ENCODE measurements at places on chromosomes 7 and 10. TPM values are rescaled to one million over a fixed set of nuclear protein-coding genes. Genes with fewer than 3 reads are reported as not detected.

EIF3A gene
- total RNA-seq = 163 TPM

ZNF92 gene
- total RNA-seq = 28.7 TPM

SGMS1 gene
- 14.4 TPM for total RNA-seq

OR2A1 gene
- 0.19 TPM for total RNA-seq

FAM53B gene
- total RNA-seq = 41.3 TPM

GRM3 gene
- total RNA-seq = 3.4 TPM

HOGA1 gene
- 0.36 TPM for total RNA-seq

HERPUD2 gene
- 29.0 TPM for total RNA-seq

RNF32 gene
- 1.4 TPM for total RNA-seq

NUTM2D gene
- 13.0 TPM for total RNA-seq

EPO gene
- 0.23 TPM for total RNA-seq

GPR158 gene
- 0.26 TPM for total RNA-seq

CFAP69 gene
- 2.5 TPM for total RNA-seq

GCK gene
- total RNA-seq = 0.42 TPM

NEUROG3 gene
- total RNA-seq = 0.43 TPM

WNT2 gene
- not detected for total RNA-seq

FXYD4 gene
- total RNA-seq = not detected

CRYGN gene
- total RNA-seq = 0.32 TPM

ANLN gene
- total RNA-seq = 87.1 TPM

MORN4 gene
- 27.2 TPM for total RNA-seq

BTAF1 gene
- total RNA-seq = 41.7 TPM

HTRA1 gene
- total RNA-seq = 9.0 TPM

WIPF3 gene
- 4.0 TPM for total RNA-seq

STYXL1 gene
- total RNA-seq = 33.6 TPM

LOXL4 gene
- 1.7 TPM for total RNA-seq

DRGX gene
- total RNA-seq = 0.18 TPM

SPDYE11 gene
- not detected for total RNA-seq

PTER gene
- total RNA-seq = 7.3 TPM

DNA2 gene
- 44.6 TPM for total RNA-seq

TMEM26 gene
- 0.05 TPM for total RNA-seq

LIPN gene
- total RNA-seq = not detected

ABCC2 gene
- 6.2 TPM for total RNA-seq

CREB5 gene
- total RNA-seq = 6.9 TPM

CALML3 gene
- total RNA-seq = not detected

NUTM2A gene
- 3.7 TPM for total RNA-seq

MYH16 gene
- total RNA-seq = not detected

DNAJC12 gene
- 4.1 TPM for total RNA-seq

FAM221A gene
- 10.3 TPM for total RNA-seq

TRPV5 gene
- not detected for total RNA-seq

OPN1SW gene
- not detected for total RNA-seq

CLCN1 gene
- total RNA-seq = 0.09 TPM

NPY4R2 gene
- not detected for total RNA-seq
